ENCODE measurements at places on chromosomes 2 and 18.
A peak's percentile ranks its signal among the peaks of the same experiment; 100 is the strongest.

DNA sequence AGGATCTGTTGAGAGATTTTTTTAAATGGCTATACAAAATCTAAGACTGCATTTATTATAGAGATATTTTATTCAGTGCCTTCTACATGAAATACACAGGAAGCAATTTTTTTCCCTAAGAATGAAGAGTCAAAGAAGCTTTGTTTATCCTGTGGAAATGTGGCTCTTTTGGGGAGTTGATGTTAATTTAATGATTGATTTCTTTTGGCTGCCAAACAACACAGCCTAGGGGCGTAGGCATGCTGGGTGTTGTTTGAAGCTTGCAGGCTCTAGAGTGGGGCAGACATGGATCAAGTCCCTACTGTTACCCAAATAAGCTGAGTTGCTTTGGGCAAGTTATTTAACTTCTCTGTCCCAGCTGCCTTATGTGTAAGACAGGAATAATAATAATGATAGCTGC is 21.1 kb upstream of the PLEK start:
- no peak for DNase-seq

GRCh38 chr2:108853421-108853820 is 66.8 kb downstream of the CCDC138 start:
- DNase-seq = no peak

- DNase-seq = peak; percentile 34
Measured at GRCh38 chr2:53969968-53970723, 647 bp downstream of the PSME4 start.

DNA sequence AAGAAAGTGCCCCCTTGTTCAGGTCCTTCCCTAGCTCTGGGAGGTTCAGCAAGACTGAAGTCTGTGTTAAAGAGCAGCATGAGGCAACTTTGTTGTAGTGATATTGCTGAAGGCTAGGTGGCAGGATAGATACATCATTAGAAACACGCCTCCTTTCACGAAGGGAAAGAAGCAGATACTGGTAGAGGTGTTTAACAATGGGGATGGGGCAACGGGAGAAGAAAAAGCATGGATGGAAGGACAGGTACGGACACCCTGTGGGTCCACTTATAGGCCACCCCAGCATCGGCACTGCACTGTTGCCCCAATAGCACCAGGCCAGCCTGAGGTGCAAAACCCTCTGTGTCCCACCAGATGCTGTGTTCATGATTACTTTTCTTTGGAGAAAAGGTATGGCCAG is 3.5 kb upstream of the IGFBP5 start:
- peak; percentile 71 for DNase-seq

DNA sequence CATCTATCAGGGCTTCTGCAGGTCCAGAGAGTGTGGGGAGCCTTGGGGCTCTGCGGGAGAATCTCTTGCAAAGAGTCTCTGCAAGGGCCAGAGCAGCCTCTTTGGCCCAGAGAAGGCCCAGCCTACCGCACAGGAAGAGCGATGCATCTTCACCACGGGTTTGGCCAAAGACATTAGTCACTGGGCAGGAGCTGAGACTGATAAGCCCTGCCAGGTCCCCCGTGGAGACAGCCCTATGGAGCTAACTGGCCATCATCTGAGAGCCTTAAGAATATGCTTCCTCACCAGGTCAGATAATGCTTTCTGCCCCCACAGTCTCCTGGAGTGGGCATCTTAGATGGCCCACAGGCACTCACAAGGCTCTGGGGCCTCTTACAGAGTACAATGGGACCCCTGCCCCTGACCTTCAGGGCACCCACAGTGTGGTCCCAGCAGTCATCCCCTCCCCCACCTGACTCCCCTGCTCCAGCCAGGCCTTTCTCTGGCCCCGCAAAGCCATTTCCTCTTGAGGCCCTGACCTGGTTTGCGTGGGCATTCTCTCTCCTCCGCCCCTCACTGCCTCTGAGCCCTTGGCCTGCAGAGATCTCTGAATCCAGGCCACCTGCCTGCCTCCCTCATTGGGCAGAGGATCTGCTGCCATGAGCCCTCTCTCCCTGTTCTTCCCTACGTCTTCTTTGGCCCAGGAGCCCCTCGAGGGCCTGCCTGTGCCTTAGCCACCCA is 31.9 kb upstream of the MAPRE3 start:
- DNase-seq = peak; percentile 5

- DNase-seq = no peak
Measured at GRCh38 chr18:44801781-44802180, 121.1 kb downstream of the SETBP1 start.

GRCh38 chr2:226256237-226256636 is 543.4 kb downstream of the IRS1 start:
- peak; percentile 68 for DNase-seq

- no peak for DNase-seq
Measured at GRCh38 chr2:141201016-141201565, 929.7 kb downstream of the LRP1B start.

DNA sequence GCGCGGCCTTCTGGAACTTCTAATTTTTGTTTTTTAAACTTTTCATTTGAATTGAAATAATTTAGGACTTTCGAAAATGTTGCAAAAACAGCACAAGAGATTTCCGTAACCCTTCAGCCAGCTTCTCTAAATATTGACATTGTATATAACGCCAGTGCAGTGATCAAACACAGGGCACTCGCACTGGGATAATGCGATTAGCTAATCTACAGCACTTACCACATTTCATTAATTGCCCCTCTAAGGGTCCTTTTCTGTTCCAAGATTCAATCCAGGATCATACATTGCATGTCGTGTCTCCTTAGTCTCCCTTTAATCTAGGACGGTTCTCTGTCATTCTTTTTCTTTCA is 343 bp upstream of the CD302 start:
- DNase-seq = no peak

GRCh38 chr2:60728855-60729254 is 27.2 kb upstream of the PAPOLG start:
- no peak for DNase-seq

- DNase-seq = peak; percentile 63
Measured at GRCh38 chr2:121095257-121096080, 189.5 kb downstream of the TFCP2L1 start.

- no peak for DNase-seq
Measured at GRCh38 chr2:19675003-19675629, 226.7 kb downstream of the TTC32 start.

- no peak for DNase-seq
Measured at GRCh38 chr18:51123481-51123880, 74.0 kb downstream of the MEX3C start.

GRCh38 chr2:227703961-227704360 is 13.9 kb downstream of the SLC19A3 start:
- DNase-seq = peak; percentile 79

- no peak for DNase-seq
Measured at GRCh38 chr18:49155410-49155809, 204.6 kb upstream of the SMAD7 start.

DNA sequence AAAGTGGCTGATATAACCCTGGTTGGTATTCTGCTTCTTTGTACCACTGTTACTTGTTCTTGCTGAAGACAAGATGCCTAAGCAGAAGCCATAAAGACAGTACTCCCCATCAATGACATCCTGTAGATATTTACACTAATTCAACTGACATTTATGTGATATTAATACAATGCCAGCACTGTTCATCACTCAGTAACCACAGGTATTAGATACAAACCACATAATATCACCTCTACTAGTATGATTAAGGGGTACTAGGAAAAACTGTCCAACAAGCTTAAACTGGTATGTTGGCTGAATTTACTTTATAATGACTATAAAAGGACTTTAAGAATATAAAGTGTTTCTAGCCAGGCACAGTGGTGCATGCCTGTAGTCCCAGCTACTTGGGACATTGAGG is 65.8 kb downstream of the RTN4 start:
- DNase-seq = no peak

- DNase-seq = no peak
Measured at GRCh38 chr2:66699793-66700676, 265.1 kb downstream of the MEIS1 start.

- no peak for DNase-seq
Measured at GRCh38 chr2:237877576-237878307, 18.3 kb downstream of the RAMP1 start.

GRCh38 chr2:27776696-27777095 is 5.2 kb downstream of the MRPL33 start:
- DNase-seq = no peak

- DNase-seq = no peak
Measured at GRCh38 chr2:235413064-235413463, 80.8 kb upstream of the AGAP1 start.

DNA sequence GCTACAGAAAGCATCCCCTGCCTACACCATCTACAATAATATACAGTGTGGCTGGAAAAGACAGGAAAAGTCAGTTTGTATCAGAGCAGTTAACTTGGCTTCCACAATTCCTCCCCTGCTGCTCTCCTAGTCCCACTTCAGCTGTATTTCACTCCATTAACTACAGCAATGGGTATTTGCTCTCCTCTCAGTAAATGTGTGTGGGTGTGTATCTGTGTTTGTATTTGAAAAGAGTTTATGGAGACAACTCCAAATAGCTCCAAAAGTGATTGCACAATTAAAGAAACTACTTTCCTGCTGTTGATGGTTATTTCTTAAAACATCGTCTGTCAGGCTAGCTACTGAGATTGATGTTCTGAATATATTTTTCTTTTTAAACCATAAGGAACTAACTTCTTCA is 333.7 kb upstream of the FIGN start:
- DNase-seq = no peak

GRCh38 chr18:25228410-25228809 is 123.6 kb downstream of the ZNF521 start:
- DNase-seq = no peak

GRCh38 chr2:105405291-105405690 is 6.4 kb upstream of the FHL2 start:
- DNase-seq = peak; percentile 55

GRCh38 chr18:73124175-73124574 is 256.4 kb upstream of the NETO1 start:
- peak; percentile 38 for DNase-seq

- peak; percentile 67 for DNase-seq
Measured at GRCh38 chr2:72803151-72803550, 22.7 kb downstream of the EXOC6B start.

DNA sequence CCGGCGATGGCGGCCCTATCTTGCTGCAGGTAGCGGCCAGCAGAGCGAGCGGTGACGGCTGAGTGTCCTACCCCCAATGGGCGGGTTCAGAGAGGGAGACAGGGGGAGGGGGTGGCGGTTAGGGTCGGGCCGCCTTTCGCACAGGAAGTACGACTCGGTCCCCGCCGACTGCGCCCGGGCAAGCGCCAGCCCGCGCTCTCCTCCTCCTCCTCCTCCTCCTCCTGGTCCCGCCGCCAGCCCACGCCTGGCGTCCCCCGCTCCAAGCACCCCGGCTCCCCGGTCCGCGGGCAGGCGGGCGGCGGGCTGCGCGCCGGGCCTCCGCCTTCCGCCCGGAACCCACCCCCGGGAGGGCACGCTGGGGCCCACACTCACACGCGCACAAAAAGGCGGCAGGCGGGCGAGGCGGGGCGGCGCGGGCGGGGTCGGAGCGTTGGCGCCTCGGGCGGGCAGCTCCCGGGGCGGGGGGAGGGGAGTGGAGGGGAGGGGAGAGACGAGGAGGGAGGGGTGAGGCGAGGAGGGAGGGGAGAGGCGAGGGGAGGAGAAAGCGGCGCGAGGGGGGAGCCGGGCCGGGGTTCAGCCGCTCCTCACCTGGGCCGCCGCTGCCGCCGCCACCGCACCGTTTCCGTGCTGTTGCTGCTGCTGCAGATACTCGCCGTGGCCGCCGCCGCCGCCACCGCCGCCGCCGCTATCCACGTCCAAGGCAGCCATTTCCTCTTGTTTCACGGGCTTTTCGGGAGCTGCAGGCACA is 1.2 kb downstream of the SP3 start:
- peak; percentile 82 for DNase-seq

GRCh38 chr2:144325086-144325485 is 194.8 kb downstream of the ZEB2 start:
- no peak for DNase-seq

DNA sequence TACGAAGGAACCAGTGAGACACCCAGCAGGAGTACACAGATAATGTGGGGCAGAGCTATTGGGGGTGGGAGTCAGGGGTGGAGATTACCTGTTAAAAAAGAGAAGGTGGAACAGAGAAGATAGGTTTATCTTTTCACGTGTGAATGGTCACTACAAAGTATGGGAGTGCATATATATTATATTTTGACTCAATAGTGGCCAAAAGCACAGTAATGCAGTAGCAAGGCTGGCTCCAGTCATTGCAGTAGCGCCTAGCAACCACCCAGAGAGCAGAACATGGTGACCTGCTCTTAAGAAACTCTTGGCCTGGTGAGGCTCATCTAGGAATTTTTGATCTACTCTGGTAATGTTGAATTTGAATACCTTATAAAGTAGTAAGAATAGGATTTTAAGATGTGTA is 1.0 kb downstream of the IMPACT start:
- DNase-seq = peak; percentile 39

DNA sequence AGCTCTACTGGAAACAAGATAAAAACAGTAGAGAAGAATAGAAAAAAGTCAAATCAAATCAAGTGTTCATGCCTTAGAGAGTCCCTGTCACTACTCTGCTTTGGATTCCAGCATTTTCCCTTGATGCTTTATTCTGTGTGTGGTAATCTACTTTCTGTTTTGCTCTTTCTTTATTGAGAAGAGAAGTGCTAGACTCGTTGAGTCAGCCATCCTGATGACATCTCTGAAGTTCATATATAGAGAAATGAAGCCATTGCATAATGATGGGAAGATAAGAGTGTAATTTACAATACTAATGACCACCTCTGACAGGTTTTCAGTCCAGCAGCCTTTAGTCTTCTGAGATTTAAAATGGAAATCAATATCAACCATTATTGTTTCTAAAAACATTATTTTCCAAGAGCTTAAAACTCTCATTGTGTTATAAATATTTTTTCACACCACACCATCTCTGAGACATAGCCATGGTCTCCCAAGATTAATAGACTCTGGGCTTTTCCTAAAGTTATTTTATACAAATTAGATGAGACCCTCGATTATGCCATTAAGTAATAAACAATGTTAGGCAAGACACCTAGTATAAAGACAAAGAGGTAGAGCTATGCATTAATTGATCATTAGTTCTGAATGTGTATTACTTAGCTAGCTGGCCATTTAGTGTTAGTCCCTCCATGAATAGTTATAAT is 679.0 kb upstream of the ACVR2A start:
- peak; percentile 37 for DNase-seq

- DNase-seq = peak; percentile 50
Measured at GRCh38 chr2:215881582-215881981, 131.8 kb downstream of the MREG start.

DNA sequence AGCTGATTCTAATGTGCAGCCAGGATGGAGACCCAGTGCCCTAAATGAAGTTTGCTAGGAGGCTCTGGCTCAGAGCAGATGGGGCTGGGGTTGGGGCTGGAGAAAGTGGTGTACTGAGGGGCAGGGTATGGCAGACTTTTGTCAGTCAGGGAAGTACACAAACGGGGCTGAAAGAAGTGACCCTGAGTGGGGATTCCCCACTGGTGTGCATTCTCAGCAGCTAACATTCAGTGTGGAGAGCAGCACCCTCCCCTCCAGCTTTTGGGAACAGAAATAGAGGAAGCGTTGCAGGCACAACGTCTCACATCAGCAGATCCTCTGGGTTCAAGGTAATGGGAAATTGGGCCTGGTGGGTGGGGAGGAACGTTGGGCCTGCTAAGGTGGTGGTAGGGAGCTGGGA is 89.1 kb upstream of the GCFC2 start:
- DNase-seq = no peak

GRCh38 chr2:120619579-120619978 is 116.1 kb upstream of the GLI2 start:
- no peak for DNase-seq

GRCh38 chr2:172373766-172374165 is 53.6 kb upstream of the ITGA6 start:
- DNase-seq = no peak

GRCh38 chr2:159562248-159562647 is 54.1 kb downstream of the BAZ2B start:
- DNase-seq = peak; percentile 33

Measured in fibroblast of mammary gland (primary cell).